ENCODE measurements at places on chromosomes 2 and 18.

DNA sequence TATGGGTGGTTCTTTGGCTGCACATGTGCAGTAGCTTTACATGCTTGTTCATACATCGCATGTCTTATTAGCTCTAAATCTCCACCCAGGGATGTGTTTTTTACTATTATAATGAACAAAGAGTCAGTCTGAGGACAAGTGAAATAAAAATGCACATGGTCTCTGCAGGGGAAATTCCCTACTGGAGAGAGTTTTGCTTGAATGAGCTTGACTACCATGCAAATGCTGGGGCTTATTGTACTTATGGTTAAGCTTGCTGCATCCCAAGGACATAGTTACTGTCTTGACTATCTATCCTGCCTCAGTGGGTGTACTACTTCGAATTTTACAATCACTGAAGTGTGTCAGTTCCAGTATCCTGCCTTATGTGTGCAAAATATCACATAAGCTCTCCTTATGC is 362.7 kb downstream of the TDRD15 start:
- no peak for DNase-seq

DNA sequence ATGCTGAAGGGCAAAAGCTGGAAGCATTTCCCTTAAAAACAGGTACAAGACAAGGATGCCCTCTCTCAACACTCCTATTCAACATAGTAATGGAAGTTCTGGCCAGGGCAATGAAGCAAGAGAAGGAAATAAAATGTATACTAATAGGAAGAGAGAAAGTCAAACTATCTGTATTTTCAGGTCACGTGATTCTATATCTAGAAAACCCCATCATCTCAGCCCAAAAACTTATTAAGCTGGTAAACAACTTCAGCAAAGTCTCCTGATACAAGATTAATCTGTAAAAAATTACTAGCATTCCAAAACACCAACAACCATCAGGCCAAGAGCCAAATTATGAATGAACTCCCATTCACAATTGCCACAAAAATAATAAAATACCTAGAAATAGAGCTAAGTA is 213.2 kb upstream of the CNTNAP5 start:
- DNase-seq: no peak

- no peak for DNase-seq
Observed at GRCh38 chr2:65165558-65165957, 35.7 kb upstream of the RAB1A start.

DNA sequence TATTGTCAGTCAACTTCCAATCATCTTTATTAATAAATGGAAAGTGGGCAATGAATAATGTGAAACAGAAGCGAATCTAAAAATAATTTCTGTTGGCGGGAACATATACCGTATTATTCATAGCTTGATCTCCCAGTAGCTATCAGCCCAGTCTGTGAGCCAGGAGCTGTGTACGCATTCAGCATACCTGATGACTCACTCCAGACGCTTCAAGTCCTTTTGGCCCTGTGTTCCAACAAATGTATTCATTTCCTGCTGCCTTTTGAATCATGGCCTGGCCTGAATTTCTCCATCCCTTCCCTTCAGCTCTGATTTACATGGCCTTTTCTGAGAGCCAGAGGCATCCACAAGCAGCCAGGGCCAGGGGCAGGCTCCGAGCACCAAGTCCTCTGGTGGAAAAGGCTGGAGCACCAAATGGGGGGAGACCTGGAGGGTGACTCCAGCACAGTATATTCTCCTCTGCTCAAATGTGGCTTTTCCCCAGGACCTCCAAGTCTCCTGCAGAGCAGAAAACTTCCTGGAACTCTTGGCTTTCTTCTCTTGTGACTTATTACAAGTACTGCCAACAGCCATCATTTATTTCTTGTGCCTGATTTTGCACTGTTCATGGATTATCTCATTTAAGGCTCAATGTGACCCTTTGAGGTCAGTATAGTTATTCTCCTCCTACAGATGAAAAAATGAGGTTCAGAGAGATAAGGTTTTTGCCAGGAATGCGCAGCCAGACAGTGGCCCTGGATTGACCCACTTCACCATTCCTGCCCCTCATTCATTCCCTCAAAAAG is 108.7 kb downstream of the EN1 start:
- DNase-seq: peak; percentile 22

- no peak for DNase-seq
Observed at GRCh38 chr2:143148757-143149156, 19.5 kb downstream of the ARHGAP15 start.

GRCh38 chr2:239855863-239856587 is 169.1 kb downstream of the NDUFA10 start:
- no peak for DNase-seq

- DNase-seq: no peak
Observed at GRCh38 chr2:168183308-168183997, 63.9 kb downstream of the STK39 start.

DNA sequence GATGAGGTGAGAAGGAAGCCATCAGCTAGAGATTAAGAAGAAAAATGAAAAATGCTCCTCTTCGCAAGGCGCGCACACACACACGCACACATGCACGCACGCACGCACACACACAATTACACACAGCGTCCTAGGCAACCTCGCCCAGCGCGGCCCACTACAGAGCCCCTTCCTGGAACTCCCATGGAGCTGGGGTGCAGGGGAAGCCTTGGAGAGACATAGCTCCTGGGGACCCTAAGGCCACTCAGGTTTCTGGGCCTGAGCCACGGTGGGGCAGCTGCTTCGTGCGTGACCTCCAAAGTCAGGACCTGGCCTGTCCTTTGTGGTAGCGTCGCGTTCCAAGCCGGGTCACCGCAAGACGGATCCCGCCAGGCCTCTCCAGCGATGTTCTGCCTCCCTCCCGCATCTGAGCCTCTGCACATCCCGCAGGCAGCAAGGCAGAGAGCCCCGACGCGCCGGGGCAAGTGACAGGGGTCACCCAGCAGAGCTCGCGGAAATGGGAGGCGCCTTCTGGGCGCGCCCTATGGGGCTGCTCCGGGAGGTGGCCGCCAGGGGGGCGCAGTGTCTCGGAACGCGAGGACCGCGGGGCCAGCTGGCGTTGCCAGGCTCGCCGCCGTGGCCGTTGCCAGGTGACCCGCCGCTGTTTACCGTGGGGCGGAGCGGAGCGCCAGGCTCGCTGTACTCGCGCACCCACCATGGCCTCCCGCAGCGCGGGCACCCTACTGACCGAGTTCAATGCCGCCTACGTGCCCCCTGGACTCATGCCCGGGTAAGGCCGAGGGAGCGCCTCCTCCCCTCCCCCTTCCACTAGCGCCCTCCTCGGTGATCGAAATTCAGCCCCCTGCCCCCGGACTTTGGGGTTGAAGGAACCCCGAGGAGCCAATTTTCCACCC is 79.0 kb downstream of the CIB4 start:
- DNase-seq: no peak

GRCh38 chr2:237895544-237896506 is 36.4 kb downstream of the RAMP1 start:
- peak; percentile 70 for DNase-seq

- peak; percentile 57 for DNase-seq
Observed at GRCh38 chr2:69683170-69683971, 39.8 kb upstream of the AAK1 start.

DNA sequence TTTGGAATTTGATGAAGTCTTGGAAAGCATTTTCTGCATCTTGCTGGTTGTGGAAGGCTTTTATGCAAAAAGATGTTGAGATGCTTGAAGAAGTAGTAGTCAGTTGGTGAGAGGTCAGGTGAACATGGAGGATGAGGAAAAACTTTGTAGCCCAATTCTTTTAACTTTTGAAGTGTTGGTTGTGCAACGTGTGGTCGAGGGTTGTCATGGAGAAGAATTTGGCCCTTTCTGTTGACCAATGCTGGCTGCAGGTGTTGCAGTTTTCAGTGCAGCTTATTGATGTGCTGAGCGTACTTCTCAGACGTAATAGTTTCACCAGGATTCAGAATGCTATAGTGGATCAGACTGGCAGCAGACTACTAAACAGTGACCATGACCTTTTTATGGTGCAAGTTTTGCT is 508.4 kb upstream of the MAP2 start:
- no peak for DNase-seq

DNA sequence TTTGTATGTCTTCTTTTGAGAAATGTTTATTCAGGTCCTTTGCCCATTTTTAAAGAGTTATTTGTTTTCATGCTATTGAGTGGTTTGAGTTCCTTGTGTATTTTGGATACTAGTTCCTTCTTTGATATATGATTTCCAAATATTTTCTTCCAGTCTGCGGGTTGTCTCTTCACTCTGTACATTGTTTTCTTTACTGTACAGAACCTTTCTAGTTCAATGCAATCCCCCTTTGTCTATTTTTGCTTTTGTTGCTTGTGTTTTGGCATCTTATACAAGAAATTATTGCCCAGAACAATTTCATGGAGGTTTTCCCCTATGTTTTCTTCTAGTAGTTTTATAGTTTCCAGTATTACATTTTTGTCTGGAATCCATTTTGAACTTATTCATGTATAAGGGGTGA is 62.5 kb upstream of the ACVR1C start:
- DNase-seq: no peak

DNA sequence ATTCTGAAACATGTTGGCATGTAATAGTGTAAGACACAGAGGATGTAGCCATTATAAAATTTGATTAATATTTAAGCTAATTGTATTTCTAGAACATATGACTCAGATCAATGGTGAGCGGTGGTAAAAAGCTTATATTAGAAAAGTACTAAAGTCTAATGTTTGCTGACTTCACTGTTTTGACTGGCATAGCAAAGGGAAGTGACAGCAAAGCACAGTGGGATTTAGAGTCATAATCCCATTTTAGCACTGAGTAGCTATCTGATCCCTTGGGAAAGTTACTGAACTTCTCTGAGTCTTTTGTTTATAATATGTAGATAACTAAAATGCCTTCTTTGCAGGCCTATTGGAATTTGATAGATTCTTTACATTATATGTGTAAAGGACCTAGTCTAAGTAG is 60.4 kb downstream of the KIAA1328 start:
- DNase-seq: no peak

- no peak for DNase-seq
Observed at GRCh38 chr2:227267410-227268115, 57.5 kb upstream of the MFF start.

- DNase-seq: peak; percentile 31
Observed at GRCh38 chr18:48393776-48394175, 15.4 kb downstream of the ZBTB7C start.

- peak; percentile 25 for DNase-seq
Observed at GRCh38 chr2:218962859-218963492, 3.5 kb downstream of the CDK5R2 start.

DNA sequence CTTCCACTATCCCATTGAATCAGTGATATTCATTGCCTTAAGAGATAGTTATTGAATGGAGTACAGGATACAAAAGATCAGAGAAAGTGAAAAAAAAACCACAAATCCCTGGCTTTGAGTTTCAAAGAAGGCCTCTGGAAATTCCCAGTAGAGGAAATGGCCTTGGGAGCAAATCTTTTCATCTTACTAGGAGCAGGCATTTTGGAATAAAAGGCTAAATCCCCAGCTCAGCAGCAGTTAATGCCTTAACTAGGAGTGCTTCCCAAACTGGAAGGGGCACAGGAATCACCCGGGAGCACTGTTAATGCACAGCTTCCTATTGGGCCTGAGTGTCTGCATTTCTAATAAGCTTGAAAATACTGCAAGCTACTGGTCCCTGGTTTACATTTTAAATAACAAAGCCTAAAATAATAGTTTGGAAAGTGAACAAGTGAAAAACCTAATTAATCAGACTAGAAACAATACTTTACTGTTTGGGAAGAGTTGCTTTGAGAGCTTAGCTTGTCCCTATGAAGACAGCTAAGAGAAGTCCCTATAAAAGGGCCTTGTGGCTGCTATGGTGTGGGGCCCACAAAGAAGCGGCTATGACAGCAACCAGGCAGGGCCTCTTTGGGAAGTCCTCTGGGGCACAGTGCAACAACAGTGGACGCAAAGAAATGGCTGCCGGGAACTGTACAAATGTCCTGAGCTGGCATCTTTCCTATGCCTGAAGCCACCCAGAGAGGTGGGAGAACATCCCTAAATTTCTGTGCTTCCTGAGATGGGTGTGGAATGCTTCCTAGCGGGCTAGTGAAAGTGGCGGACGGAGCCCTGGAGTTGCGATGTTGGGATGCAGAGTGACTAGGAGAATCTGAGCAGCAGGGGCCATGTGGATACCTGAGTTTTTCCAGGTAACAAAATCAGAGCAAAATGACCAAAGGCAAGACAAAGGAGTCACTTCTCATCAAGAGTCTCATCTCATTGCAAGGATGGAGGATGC is 117.1 kb upstream of the KLHL14 start:
- DNase-seq: no peak

GRCh38 chr2:229087843-229088516 is 183.1 kb downstream of the PID1 start:
- DNase-seq: no peak

- DNase-seq: no peak
Observed at GRCh38 chr2:2890901-2891300, 486.7 kb downstream of the EIPR1 start.

DNA sequence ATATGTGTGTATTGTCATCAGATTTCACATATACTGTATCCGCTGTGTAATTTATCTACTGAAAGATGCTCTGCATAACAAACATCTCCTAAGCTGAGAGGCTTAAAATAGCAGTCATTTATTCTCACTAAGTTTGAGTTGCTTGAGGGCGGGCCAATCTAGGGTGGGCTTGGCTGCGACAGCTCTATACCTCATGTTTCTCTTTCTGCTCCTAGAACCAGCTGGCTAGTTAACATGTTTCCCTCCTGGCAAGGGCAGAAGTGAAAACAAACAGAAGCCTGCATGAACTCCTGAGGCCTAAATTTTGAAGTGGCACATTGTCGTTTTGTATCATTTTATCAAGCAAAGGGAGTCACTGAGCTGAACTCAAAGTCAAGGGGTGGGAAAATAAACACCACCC is 585.0 kb upstream of the VRK2 start:
- no peak for DNase-seq

- DNase-seq: no peak
Observed at GRCh38 chr2:228983700-228984099, 287.4 kb downstream of the PID1 start.

DNA sequence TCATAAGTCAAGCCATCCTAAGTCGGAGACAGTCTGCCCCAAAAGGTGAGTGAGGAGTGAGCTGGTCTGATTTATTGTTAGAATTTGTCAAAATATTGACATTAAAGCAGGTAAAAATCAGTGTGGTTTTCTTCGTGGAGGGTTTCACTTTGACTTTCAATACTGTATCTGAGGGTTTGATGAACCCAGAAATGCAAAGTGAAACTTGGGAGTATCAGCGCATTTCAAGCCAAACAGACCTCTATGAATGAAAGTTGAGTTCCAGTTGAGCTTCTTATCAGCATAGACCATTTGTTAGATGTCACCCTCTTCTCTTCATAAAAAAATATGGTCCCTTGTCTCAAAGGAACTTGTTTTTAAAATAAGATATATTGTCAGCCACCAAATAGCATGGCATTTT is 21.7 kb upstream of the CXCR4 start:
- DNase-seq: no peak

- no peak for DNase-seq
Observed at GRCh38 chr2:189698020-189698887, 23.8 kb downstream of the ANKAR start.

DNA sequence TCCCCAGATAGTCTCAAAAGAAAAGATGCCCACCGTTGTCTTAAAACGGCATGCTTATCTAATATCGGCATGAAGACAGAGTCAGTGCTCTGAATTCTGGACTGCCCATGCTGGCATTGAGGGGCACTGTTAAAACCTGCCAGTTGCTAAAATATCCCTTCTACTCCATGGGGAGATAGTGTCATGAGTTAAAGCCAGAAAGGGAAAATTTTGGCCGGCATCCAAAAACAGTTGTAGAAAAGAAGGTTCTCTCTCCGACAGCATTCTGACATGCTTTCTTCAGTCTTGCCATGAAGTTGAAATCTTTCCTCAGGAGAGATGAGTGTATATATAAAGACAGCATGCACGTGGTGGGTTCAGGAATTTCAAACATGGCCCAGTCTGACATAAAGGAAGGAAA is 401.3 kb upstream of the PIK3C3 start:
- DNase-seq: no peak

- no peak for DNase-seq
Observed at GRCh38 chr18:42183746-42184145, 228.7 kb downstream of the PIK3C3 start.

All from uterus (tissue), 4 donors.